GM03348 (cell line): ENCODE measurements at places on chromosomes 1 and 21.

DNA sequence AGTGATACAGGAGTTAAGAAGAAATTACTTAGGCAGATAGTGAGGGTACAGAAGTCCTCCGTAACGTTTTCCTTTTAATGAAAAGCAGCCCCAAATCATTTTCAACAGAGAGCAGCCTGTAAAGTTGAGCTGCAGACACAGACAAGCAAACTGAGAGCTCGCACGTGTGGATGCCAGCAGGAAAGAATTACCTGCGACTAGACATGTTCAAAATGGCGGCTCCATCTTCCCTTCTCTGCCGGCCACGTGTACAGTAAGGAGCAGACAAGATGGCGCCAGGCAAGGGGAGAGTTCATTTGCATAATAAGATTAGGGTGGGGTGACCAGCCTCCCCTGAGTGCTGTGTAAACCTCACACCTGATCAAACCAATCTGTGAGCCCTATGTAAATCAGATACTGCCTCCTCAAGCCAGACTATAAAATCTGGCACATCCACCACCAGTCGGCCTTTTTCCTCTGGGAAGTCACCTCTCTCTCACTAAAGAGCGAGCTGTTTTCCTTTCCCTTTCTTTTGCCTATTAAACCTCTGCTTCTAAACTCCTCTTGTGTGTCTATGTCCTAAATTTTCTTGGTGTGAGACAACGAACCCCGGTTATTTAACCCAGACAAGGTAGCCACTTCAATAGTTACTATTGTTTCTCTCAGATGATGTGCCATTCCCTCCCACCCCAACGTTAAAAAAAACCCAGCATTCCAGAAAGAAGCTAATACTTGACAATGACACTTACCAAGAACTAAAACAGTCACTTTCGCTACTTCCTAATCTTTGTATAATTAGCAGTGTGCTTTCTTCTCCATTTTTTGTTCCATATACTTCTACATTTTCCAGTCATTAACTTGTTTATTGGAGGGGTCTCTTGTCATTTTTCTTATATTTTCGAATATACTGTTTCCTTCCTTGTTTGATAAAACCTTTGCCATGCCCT lies 27.4 kb downstream of the DUSP10 start:
- DNase-seq: no peak

DNA sequence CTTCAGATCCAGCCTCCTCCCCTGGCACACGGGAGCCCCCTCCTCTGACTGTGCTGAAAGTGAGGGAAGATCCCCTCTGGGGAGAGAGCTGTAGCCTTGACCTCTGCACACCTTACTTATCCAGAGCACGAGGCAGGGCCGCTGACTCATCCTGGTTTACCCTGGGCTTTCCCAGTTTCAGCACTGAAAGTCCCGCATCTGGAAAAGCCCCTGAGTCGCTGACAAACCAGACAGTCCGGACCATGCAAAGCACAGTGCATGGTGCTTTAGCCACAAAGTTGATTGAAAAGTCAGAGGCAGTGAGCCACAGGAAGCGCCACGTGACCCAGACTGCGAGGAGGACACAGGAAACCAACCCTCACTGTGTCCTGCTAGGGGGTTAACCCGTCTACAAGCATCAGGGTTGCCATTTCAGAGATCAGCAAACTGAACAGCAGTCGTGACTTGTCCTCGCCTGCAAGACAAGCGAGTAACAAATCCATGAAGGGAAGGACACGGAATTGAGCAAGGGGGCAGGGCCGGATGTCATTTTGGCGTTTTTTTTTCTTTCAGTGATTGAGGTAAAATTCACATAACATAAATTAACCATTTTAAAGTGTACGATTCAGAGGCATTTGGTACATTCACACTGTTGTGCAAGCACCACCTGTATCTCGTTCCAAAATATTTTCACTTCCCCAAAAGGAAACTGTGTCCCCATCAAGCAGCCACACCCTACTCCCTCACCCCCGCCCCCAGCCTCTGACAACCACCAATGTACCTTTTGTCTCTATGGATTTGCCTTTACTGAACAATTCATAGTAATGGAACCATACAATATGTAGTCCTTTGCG lies 19.9 kb upstream of the IFNGR2 start:
- peak; percentile 60 for DNase-seq

DNA sequence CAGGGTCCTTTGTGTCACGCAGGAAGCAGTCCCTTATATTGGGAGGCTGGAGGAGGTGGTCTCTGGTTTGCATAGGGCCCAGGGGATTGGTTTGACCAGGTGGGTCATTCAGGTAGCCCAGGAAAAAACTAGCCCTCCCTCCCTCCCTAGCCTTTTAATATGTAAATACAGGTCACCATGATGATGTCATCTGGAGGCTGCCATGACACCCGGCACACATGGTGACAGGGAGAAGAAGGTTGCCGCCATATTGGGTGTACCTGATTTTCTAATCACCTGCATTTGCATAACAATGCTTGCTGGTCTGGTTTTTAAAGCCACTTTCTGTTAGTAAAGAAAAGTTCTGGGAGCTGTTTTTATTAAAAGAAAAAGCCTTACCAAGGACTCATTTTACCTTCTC lies 791.0 kb upstream of the ADGRL4 start:
- no peak for DNase-seq

- DNase-seq: no peak
Measured at GRCh38 chr1:234976861-234977680, 151.6 kb downstream of the TOMM20 start.
